ENCODE measurements at places on chromosomes 6 and 20.
A peak's percentile ranks its signal among the peaks of the same experiment; 100 is the strongest.

GRCh38 chr20:14855171-14855570, 517.8 kb upstream of the FLRT3 start:
- DNase-seq = no peak

- DNase-seq = no peak
Measured at GRCh38 chr6:169627736-169628607, 73.9 kb downstream of the WDR27 start.

- DNase-seq = no peak
Measured at GRCh38 chr6:157029980-157030690, 253.0 kb downstream of the ARID1B start.

GRCh38 chr20:48986899-48987298, 59.2 kb upstream of the CSE1L start:
- no peak for DNase-seq

DNA sequence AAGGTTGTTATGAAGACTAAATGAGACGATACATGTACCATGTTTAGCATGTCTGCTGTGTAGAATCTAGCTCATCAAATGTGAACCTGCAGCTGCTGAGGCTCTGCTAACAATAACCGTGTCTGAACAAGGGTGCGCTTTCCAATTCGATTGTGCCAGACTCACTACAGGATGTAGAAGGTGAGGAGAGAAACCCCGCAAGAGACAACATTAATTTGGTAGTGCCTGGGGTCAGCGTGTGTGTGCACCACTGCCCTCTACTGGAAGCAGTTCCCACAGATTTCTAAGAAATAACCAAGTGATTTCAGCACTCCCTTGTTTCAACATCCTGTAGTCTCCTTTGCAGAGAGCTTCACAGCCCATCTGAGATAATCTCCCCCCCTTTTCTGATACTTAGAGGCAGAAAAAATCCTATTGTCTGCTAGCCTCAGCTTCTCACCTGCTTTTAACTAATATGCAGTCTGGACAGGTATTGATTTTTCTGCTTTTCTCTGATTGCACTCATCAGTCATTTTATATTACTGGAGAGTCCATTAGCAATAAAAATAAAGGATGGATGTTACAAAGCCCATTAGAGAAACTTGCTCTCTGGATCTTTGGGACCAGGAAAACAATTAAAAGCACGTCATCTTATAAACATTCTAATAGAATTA, 96.7 kb upstream of the BACH2 start:
- peak; percentile 48 for DNase-seq

DNA sequence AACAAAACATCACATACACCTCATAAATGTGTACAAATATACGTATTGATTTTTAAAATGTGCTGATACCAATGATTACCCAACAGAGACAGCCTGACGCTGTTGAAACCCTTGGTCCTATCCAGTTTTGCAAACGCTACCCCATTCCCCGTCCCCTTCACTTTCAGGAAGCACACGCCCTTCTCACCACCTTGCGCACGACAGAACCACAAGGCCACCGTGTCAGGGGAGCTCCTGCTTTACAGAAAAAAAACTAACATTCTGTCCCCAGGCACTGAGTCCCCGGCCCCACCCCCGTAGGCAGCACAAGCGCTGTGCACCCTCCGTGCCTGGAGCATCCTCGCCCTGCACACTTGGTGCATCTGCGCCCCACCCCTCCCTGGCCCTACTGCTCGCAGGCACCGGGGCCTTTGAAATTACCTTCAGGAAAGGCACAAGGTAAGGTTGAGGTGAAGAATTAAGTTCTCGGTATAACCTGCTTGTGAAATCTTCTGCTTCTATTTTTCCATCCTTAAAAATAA, 58.5 kb downstream of the TAF4 start:
- no peak for DNase-seq

DNA sequence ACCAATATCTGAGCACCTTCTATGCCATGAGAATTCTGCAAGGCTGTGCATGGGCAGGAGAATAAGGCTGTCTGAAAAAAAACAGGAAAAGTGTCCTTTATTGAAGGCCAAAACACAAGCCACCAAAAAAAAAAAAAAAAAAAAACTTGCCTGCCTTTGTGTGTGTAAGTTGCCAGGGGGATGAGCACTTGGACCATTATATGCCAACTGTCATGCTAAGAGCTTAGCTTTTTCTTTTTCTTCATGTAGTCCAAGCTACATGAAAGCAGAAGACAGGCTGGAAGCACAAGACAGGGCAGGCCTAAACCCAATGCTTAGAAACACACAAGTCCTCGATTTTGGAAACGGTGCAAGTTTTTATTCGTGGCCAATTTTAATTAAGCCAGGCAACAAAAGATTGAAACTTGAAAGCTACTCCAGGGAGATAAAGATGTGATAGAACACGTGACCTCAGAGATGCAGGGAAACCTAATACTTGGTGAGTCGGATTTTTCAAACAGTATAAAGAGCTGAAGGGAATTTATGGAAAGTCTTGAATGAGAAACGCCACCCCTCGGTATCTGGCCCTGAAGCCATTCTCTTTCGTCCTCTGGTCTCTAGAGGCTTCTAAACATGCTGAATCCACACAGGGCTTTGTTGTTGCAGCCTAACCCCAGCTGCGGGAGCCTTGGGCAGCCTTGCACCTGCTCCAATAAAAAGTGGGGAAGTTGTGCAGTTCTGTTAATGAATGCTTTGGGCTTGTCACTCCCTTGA, 8.6 kb downstream of the BMP7 start:
- DNase-seq = no peak

DNA sequence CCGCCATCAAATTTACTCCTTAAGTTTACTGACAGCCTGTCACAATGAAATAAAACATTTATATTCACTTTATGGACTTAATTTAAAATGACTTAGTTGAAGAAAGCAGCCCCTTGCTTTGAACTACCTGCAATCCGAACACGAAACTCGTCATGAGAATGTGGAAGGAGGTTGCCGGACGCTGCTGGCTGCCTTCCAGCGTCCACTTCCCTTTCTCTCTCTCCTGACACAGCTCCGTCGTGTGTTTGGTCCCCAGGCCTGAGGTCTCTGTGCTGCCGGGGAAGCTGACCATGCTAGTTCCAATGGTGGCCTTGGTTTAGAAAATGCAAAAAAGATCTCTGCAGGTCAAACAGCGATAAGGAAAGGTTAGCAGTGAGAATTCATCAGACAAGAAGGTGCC, 519.7 kb downstream of the CDH26 start:
- no peak for DNase-seq

- no peak for DNase-seq
Measured at GRCh38 chr6:134768931-134769330, 181.0 kb downstream of the ALDH8A1 start.

- DNase-seq = no peak
Measured at GRCh38 chr6:115882174-115882573, 178.5 kb downstream of the FRK start.

DNA sequence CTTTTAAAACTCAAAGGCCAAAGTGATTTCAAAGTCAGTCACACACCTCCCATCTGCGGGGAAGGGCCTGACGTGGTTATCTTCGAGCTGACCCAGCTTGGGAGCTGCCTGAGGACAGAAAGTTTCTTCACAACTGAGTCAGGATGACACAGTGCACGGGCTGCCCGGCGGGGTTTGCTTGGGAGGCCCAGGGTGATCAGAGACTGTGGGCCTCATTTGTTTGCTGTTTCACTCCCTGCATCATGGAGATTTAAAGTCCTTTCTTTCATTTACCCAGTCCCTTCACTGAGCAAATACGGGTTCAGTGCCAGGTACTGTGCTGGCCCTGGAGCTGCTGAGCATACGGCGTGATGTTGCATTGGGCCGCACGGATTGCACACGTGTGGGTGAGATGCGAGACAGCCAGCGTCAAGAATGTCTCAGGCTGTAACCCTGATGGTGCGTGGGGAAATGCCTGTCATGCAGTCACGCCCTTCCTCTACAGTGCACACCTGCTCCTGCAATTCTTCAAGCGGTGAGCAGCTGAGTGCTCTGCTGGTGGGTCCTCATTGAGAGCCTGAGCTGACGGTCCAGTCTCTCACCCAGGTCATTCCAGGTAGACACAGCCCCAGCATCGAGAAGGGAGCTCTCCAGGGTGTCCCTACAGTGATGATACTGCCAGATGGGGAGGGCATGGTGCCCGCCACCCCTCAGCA, 82.7 kb upstream of the PMEPA1 start:
- DNase-seq = no peak

- no peak for DNase-seq
Measured at GRCh38 chr6:55652429-55652828, 73.4 kb upstream of the HMGCLL1 start.

DNA sequence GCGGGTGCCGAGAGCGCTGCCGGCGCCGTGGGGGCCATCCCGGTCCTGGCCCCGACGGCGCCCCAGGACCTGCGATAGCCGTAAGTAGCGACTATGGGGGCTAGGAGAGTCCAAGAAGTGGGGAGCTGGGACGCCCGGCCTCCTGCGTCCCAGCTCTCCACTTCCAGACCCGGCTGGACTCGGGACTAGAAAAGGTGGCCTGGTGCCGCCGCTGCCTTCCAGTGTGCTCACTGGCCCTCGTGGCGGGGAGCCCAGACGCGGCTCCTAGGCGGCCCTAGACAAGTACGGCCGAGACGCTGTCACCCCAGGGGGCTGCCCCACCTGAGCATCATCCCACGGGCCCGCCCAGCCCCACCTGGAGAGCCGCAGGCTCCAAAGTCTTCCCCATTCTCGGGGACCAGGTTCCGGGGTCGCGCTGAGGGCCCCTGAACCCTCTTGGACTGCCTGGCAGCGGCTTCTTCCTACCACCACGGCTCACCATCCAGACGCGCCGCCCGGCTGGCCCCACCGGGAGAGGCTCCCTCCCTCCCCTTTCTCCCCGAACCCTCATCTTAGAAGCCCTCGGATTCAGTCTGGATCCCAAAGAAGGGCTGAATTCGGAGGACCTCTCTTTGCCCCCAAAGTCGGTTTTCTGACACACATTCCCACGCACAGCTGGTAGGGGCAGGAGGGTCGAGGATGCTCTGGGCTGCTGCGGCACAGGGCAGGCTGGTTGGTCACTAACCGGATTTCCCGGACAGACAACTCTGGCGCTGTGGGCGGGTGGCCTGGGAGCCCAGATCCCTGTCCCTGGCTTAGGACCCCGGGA, 870 bp upstream of the MDFI start:
- no peak for DNase-seq

- DNase-seq = no peak
Measured at GRCh38 chr6:143734641-143735063, 56.9 kb downstream of the PHACTR2 start.

DNA sequence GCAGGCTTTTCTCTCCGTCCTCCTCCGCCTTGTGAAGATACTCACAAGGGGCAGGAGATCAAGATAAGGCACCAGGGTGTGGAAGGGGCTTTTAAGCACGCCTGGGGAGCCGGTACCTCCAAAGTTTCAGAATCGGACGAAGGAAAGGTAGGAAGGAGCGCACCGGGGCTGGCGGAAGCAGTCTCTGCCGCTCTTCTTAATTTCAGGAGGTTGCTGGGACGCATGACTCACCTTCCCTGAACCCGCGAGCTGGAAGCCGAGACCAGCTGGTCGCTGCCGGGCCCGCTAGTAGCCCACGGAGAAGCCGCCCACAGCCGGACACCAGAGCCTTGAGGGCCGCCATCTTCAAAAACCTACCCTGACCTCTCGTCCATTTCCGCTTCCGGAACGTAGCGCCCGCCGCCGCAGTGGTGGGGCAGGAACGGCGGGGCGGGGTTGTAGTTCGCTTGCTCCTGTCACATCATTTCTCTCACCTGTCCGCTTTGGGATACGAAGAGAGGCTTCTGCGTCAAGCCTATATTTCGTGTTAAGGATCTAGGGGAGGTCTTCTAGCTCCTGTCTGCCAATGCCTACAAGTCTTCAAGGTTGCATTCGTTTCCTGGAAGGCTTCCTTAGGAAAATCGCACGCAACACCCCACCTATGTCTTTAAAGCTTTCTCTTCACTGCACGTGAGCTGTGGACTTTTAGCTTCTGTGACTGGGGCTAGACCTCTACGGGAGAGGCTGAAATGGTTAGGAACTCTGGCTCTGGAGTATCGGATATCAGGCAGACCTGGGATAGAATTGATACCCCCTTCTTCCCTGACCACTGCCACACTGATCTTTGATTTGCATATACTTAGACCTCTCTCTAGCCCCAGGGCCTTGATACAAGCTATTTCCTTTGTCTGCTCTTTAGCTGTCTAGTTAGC, at the start of gene MRPS18A:
TSS of gene MRPS18A (minus strand) at position 355 of the 911 bp plus-strand sequence. CDS start at position 343, 12 bp downstream.
- peak; percentile 41 for DNase-seq

DNA sequence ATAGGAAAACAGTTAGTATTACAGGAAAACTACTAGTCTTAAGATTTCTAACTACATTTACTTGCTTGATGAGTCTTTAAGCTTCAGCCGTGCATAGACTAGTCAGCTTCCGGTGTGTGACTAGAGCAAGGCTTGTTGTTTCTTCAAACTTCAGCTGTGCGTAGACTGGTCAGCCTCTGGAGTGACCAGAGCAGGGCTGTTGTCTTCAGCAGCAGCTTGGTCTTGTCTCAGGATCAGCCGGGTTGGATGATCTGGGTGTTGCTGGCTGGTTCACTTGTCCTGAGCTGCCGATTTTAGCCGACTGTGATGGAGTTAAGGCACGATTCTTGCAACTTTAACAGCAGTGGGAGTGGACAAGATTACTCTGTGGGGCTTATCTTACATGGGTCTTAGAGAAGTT, 44.7 kb downstream of the HLA-C start:
- DNase-seq = no peak

DNA sequence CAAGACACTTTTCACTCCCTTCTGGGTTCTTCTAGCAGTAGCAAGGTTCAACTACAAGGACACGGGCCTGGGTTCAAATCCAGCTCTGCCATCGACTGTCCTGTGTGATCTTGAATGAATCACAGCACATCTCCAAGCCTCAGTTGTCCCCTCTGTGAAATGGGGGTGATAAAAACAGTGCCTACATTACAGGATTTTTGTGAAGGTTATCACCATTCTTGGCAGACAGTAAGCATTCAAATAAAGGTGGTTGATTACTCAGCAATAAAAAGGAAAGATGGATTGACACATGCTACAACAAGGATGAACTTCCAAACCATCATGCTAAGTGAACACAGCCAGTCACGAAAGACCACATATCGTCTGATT, 6.6 kb upstream of the TGM2 start:
- DNase-seq = no peak

DNA sequence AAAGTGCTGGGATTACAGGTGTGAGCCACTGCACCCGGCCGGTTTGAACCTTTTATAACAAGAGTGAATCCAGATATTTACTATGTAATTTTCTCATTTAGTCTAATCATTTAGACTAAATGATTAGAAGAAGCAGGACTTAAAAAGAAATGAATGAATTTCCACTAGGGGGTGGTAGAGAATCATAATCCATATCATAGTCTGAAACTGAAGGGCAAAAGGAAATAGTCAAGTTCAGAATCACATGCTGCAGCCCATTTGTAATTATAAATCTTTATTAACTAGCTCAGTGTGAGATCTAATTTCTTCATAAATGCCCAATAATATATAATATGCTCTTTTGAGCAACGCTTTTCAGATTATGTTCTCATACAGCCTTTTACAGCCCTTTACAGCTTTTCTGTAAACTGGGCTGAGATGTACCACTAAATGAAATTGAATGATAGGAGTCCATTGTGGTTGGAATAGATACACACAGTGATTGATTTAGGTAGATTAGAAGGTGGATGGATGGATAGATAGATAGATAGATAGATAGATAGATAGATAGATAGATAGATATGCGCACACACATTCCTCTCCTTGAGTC, 31.8 kb downstream of the PSMB9 start:
- peak; percentile 36 for DNase-seq

Measured in neuronal stem cell (in vitro differentiated cells).